ENCODE measurements at places on chromosomes 12 and 14.

GRCh38 chr12:50397117-50397650 lies 775 bp upstream of the FAM186A start:
- no peak for DNase-seq

DNA sequence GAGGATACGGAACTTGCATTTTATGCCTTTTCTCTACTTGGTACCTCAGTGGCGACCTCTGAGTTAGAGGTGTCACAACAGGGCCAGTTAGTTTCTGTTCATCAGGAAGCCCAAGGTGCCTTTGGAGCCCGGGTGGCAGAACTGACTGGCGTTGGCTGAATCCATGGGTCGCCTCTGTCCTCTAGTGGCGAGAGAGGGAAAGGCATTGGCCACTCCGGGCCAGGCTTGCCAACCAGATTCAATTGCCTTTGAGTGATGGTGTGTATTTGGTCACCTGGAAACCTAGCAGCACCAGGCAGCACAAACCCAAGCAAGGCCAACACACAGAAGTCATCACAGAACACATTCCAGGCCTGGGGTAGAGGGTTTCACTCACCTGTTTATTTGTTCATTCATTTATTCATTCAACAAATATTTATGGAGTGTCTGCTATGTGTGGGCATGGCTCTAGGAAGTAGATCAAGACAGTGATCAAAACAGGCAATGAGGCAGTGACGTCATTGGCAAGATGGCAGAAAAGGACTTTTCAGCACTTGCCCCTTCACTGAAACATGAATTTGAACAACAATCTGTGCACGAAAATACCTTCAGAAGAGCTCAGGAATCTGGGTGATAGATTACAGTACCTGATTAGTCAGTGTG lies 40.5 kb upstream of the KCNA5 start:
- DNase-seq: peak; percentile 4

DNA sequence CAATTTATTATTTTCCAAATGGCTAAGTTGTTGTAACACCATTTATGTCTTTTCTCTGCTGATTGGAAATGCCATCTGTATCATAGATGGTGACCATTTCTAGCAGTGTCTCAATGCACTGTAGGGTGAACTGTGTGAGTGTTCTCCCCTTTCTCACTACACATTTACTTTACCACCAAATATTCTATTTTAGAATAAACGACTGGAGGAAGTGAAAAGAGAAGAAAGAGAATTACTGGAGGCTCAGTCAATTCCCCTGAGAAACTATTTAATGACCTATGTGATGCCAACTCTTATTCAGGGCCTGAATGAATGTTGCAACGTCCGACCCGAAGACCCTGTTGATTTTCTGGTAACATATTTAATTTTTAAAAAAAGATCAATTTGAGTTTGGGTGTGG lies 15.5 kb upstream of the PAPOLA start:
- DNase-seq: no peak

DNA sequence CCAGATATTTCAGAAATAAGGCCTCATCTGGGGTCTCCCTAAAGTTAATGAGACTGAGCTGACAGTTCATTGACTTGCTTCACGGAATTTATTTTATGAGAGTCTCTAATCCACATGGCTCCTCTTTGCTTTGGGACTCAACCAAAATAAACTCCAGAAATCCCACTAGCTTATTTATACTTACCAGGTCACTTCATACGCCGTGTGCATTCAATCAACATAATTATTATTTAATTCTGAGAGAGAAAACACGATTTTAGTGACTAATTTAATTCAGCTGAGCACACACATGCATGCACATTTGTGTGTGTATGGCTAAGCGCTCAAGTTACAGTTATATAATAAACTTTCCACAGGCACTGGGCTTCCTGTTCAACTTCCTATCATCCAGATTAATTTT lies 333.4 kb upstream of the CCDC196 start:
- DNase-seq: no peak

DNA sequence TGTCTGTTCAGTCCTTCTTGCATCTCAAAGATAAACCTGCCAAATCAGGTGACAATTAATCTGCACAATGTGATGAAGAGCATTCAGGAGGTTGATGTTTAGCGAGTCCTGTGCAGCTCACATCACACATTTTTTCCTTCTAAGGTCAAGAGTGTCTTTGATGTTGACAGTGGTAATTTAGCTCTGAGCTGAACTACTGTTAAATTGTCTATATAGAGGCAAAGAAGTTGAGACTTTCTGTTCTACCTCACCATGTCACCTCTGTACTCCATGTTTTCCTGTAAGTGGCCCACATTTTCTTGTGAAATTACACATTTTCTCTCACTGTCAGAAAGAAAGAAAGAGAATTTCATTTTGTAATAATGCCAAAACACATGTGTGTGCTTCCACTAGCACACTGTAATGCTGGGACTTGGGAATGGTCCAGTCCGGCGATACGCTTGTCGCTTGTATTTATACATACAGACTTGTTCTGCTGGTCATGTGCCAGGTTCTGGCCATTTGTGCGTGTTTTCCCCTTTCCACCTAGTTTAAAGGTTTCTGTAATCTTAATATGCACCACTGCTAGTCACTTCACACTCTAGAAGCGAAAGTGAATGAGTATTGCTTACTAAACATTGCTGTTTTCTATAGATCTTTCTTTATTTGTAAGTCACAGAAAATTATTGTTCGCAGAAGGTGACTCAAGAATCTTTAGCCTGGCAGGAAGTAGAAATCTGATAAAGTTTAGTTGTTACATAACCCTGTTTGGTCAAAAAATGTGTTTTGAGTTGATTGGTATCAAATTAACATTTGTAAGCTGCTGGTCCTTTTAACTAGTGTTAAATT lies 328.9 kb downstream of the TMTC2 start:
- DNase-seq: no peak

- peak; percentile 55 for DNase-seq
Measured at GRCh38 chr12:20601668-20602280, 93.4 kb upstream of the SLCO1C1 start.

GRCh38 chr14:54209511-54210250 lies 187.1 kb upstream of the CDKN3 start:
- no peak for DNase-seq

DNA sequence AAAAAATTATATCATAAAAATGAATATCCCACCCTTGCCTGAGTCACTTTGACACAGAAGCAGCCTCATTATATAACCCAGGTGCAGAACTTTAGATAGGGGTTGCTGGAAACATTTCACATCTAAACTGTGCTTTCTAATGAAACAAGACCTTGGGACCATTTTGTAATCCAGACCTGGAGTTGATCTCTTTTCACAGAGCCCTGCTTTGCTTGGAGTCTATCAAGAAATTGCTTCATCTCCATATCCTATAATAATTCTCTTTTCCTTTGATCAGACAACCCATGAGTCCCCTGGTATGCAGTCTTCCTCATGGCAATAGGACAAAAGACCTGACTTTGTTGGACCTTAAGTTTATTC lies 76.3 kb downstream of the HSD17B6 start:
- DNase-seq: no peak

- peak; percentile 29 for DNase-seq
Measured at GRCh38 chr14:78005325-78005724, 164.8 kb upstream of the NRXN3 start.

DNA sequence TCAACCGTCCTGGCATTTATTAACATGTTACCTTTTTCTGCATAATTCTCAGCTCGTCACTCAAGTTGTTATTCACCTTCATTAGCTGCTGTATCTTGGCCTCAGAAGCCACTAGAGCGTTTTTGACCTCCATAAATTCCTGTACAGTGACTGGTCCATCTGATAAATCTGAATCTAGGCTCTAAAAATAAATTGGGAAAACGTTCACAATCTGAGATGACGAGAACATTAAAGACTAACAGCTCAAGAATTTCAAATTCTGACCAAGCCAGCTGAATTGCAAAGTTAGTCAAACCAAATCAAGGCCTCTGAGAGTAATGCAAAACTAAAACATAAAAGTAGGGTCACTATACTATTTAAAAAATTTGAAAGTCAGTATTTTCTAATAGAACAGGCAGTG lies 45.0 kb downstream of the GIT2 start:
- no peak for DNase-seq

- DNase-seq: no peak
Measured at GRCh38 chr12:114319422-114319821, 86.5 kb downstream of the TBX5 start.

- DNase-seq: no peak
Measured at GRCh38 chr14:77316872-77317301, 3.8 kb downstream of the POMT2 start.

DNA sequence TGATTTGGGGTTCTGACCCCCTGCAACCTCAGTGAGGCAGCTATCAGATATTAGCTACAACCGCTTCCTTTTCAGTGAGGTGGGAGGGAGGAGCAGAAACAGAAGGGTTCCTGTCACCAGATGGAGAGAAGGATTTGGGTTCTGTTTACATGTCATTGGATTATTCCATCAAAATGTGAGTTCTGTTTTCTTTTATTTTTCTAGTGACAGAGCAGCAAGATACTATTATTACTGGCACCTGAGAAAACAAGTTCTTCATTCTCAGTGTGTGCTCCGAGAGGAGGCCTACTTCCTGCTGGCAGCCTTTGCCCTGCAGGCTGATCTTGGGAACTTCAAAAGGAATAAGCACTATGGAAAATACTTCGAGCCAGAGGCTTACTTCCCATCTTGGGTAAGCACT lies 52.8 kb downstream of the FRMD6 start:
- no peak for DNase-seq

GRCh38 chr14:35229084-35229791 lies 62.9 kb upstream of the PSMA6 start:
- peak; percentile 57 for DNase-seq

GRCh38 chr14:51490205-51490604 lies 161.5 kb upstream of the FRMD6 start:
- DNase-seq: no peak

GRCh38 chr12:68743356-68743755 lies 2.6 kb upstream of the SLC35E3 start:
- peak; percentile 72 for DNase-seq

GRCh38 chr12:107378609-107379008 lies 285.3 kb upstream of the CRY1 start:
- DNase-seq: no peak

GRCh38 chr12:50685641-50686040 lies 78.3 kb upstream of the ATF1 start:
- DNase-seq: no peak

DNA sequence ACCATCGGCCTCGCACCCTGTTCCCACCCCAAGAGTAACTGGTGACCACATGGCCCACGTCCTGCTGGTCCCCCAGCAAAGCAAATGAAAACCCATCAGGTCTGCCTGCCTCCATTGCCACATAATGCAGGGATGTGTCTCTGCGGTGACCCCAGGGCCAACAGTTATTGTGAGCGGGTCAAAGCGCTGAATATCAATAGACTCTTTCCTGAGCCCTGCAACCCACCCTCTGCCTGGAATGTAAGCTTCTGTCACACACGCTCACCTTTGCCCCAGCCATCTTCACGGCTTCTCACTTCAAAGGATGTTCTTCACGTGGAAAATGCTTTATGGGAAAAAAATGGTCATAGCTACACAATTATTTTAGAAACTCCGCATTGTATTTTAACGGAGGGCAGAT lies 63.9 kb downstream of the FZD10 start:
- no peak for DNase-seq

DNA sequence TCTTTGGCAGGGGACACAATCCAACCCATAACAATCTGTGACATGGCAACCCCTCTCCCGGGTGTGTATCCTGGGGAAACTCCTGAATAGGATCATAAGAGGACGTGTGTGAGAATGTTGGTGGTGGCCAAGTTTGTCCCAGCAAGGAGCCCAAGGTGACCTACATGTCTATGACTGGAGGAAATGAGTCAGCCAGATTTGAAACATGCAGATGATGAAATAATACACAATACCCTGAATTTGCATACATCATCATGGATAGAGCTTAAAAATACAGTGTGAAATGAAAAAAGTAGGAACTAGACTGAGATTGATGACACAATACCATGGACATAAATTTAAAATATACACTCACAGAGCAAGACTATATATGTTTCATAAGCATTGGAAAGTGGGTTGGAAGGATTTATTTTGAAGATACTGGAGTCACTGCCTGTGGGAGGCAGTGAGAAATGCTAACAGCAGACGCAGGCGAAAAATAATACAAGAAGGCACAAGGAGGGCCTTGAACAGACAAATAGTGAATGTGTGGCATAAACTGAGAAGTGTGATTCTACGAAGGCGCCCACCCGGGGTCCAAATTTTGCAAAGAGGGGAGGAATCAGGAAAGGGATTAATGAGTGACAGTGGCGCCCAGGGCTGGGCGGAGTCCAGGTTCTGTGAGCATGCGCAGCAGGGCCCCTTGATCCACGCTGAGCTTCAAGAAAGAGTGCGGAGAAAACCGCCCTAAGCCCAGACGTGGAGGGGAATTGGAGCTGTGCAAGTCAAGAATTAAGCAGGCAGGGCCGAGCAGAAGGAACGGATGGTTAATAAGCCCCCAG lies 7.0 kb upstream of the MAP1LC3B2 start:
- no peak for DNase-seq

- peak; percentile 86 for DNase-seq
Measured at GRCh38 chr12:120110550-120111501, 5.7 kb downstream of the RAB35 start.

DNA sequence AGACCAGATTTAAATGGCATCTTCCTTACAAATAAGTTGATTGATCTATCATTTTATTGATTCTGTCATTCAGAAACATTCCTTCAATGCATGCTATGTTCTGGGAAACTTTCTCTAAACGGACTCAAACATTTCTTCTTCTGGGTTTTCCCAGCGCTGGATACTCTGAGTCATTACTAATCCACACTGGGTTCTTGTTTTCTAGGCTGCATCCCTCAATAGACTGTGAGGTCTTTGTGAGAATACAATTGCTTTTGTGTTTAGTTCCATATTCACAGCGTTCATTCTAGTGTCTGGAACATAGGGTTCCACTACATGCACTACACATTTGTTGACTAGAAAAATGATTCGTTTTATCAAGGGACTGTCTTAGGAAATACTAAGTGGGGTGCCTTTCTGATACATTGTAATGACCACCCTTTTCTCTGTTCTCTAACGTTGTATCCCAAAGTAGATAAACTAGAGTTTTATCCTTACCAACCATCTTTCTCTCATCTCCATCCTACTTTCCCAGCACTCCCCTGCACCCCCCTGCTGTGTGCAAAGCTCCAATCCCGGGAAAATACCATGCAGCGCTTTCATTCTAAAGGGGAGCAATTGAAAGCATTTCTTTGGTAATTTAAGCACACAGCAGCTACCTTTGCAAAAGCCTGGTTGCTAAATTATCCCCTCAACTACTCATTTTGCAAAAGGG lies 878.7 kb downstream of the DIO2 start:
- DNase-seq: no peak

DNA sequence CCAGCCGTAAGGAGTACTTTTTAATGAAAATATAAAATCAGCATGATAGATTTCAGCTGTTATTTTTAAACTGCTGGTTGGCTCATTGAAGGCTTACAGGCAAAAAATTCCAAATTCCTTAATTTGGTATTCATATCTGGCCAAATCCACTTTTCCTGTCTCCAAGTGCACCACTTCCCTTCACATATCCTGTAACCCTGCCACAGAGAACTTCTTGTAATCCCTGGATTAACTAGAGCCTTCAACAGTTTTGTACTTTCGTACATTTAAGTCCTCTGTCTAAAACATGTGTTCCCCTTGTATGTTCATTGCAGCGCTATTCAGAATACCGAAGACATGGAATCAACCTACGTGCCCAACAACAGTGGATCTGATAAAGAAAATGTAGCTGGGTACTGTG lies 9.6 kb downstream of the PUS7L start:
- DNase-seq: no peak

All from Kasumi-1 (cell line).